ENCODE measurements at places on chromosomes 4 and X.

DNA sequence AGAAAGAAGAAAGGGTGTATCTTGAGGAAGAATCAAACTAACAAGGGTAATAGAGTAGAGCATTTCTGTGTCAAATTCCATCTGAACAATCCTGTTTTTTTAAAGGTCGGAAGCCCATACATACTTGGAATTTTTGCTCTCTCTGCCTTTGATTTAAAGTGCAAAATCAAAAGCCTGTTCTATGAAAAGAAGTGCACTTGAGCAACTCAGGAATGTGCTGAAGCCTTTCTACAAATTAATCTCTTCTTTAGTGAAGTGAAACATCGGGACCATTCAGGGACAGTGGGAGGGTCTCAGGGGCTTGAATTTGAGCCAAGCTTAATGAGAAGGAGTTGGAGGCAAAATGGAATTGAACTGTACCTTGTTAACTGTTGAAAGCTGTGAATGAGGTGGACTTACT, 1008.5 kb upstream of the LCORL start:
- no peak for DNase-seq

DNA sequence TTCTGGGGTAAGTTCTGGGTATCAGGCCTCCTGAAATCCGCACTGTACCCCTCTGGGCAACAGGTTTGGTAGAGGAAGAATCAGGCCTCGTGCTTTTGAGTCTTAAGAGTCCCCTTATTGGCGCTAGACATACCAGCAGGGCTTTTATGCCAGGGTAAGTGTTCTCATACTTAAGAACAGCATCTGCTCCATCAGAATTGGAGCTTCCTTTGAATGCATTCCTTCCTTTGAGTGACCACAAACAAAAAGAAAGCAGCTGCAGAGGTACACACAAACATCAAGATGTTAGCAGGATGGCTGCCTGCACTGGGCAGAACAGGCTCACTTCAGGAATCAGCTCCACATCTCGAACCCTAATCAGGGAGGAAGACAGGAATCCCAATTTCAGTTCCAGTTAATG, 156.8 kb downstream of the MGST2 start:
- DNase-seq, result no peak

GRCh38 chr4:3225936-3226335, 23.0 kb upstream of the MSANTD1 start:
- no peak for DNase-seq

GRCh38 chrX:39853417-39854030, 244.2 kb downstream of the BCOR start:
- DNase-seq, result no peak

GRCh38 chr4:110501826-110502225, 25.9 kb downstream of the ENPEP start:
- no peak for DNase-seq

- DNase-seq, result no peak
Measured at GRCh38 chr4:150131581-150132228, 53.5 kb downstream of the DCLK2 start.

GRCh38 chrX:79361192-79361870, 5.8 kb downstream of the ITM2A start:
- DNase-seq, result no peak

GRCh38 chr4:164116286-164116685, 621.8 kb downstream of the TMA16 start:
- no peak for DNase-seq

DNA sequence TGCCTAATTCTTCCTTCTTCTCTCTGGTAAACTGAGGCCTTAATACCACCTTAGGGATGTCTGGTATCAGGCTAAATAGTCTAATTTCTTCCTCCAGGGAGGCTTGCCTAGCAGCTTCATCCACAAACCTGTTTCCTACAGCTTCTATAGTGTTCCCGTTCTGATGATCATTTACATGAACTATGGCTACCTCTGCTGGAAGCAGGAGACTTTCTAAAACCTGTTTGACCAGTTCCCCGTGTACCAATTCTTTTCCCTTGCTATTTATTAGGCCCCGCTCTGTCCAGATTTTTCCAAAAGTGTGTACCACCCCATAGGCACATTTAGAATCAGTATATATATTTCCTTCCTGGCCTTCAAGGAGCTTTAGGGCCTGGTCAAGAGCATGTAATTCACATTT, 5.8 kb upstream of the USP38 start:
- no peak for DNase-seq

- DNase-seq, result no peak
Measured at GRCh38 chrX:56026815-56027214, 205.3 kb upstream of the KLF8 start.

DNA sequence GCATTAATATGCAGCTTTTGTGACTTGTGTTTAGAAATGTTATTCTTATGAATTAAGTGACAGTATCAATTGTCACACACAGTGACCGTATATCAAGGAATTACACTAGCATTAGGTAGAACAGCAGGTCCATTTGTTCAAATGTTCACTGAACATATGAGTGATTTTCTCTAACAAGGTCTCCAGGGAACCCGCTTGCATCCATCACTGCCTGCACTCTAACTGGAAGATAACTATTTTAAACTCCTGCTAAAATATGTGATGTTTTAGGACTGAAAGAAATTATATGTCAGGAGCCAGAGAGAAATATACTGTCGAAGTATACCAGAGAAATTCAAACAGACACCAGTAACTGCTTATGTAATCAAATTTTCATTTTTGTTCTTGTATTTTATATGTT, 1395.7 kb downstream of the PCDH18 start:
- no peak for DNase-seq

- no peak for DNase-seq
Measured at GRCh38 chrX:103630171-103630511, 1.4 kb downstream of the TCEAL1 start.

DNA sequence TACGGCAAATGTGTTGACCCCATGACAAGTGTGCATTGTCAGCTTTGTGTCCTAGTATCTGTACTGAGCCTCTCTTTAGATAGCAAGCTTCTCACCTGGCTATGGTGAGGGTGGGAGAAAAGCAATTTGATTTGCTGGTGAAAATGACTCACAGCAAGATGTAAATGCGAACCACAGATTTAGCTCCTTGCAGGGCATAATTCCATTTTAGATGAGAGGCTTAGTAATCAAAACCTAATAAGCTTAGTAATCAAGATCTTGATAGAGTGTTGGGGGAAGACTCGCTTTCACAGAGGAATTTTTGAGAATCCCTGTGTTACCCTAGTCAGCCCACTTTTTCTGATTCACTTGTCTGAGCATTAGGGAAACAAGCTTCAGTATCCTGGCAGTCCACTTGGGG, 7.7 kb upstream of the OCIAD2 start:
- DNase-seq, result no peak

- DNase-seq, result no peak
Measured at GRCh38 chrX:46792810-46793188, 33.9 kb upstream of the SLC9A7 start.

DNA sequence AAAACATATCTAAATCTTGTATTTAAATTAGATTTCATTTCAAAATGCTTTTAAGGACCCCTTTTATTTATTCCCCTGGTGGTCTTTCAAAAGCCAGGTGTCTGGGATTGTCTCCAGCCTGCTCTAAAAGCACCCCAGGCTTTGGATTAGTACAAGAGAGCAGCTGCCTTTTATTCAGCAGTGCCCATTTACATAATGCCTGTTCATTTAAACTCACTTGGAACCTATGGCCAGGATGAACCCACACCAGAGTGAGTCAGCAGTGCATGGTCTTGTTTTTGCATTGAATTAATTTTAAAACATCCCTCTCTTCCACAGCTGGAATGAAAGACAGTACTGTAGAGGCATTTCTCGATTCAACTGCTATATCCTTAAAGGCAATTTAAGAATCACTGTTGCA, 64.1 kb upstream of the TENM3 start:
- no peak for DNase-seq

DNA sequence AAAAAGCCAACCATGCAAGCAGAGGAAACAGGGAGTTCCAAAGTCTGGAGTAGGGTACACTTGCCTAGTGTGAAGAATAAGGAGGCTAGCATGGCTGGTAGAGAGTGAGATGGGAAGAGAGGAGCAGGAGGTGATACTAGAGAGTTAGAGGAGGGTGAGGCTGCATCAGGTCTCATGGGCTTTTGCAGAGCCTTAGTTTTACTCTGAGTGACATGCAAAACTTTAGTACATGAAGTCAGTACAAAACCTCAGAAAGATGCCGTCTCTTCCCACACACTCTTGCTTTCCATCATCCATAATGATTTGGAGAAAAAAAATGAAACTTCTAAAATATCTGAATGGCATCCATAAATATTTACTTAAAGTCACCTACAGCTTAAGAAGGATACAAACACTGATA, 5.0 kb downstream of the OPRPN start:
- DNase-seq, result no peak

- no peak for DNase-seq
Measured at GRCh38 chr4:6049985-6050384, 31.8 kb upstream of the C4orf50 start.

DNA sequence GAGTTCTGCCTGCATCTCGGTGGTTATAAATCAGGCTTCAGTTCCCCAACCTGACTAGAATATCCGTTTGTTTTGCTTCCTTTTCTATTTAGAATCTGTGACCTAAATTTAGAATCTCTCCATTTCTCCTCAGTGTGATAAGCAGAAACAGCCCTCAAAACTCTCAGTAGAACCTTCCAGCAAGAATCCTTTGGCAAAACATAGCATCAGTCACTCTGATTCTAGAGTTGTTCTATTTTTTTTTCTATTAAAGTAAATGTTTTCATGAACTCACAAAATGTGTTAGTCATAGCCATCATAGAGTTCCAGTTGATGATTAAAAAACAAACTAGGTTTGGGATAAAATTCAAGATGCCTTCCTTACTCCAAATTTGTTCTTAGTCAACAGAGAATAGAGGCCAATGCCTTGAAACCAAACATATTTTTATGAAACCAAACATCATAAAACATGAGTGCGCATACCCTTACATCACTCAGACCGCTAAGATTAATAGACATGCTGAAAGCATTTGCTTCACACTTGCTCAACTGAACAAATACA, 13.2 kb upstream of the C1QTNF7 start:
- DNase-seq, result no peak

DNA sequence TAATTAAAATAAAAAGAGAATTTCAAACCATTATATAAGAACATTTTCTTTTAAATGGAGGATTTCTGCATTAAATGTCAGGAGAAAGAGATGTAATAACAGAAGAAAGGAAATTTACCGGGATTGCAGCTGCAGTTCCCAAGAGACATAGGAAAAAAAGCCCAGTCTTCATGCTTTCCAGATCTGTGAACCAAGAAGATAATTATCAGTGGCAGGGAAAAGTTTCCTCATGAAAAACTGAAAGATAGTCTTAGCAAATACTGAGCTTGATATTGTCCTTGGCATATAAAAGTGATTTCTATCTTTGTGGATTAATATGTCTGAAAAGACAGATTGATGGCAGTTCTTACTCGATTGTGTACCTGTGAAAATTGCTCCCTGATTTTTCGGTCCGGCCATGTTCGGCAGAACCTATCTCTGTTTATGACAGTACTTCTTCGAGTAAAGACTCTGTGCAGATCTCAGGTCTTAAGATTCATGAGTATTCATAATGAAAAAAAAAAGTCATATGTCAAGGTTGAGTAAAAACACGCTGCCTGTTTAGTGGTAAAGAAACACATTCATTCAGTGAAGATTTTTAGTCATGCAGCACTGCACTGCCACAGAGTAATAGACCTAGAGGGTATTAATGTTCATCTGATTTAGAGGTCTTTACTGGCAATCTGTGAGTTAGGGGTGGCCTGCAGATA, 29.6 kb downstream of the SPARCL1 start:
- DNase-seq, result no peak

DNA sequence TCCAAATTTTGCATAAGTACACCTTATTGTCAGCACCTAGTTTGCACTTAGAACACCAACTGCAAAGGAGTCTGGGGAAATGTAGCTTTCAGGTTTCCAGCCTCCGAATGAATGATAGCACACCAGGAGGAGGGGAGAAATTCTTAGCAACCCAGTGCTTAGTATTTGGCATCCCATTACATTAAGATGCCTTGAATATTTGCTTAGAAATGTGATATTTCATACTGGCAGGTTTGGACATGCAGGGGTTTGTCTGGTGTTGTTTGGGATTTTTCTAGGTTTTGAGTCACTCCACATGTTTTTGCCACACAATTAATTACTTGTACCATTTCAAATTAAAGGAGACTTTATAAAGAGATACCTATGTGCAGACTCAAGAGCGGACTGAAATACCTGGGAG, 60.3 kb upstream of the CAMK2D start:
- DNase-seq, result no peak

DNA sequence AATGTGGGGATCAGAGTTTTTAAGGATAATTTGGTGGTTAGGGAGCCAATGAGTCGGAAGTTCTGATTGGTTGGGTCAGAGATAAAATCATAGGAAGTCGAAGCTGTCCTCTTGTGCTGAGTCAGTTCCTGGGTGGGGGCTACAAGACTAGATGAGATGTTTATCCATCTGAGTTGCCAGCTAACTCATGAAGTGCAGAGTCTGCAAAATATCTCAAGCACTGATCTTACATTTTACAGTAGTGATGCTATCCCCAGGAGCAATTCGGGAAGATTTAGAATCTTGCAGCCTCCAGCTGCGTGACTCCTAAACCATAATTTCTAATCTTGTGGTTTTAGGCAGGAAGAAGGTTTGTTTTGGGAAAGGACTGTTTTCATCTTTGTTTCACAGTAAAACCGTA, 565.8 kb upstream of the SPANXN1 start:
- no peak for DNase-seq

DNA sequence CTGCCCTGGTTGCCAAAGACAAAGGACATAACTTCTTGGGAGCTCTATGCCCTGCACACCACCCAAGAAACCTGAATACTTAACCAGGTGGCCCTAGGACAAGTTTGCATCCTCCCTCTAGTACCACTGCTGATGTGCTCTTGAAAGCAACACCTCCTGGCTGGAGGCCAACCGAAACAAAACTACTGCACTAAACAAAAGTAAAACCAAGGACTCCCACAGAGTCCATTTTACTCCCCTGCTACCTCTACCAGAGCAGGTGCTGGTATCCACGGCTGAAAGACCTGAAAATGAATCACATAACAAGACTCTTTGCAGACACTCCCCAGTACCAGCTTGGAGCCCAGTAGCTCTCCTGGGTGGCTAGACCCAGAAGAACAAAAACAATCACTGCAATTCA, 941.8 kb downstream of the RAPGEF2 start:
- DNase-seq, result no peak

DNA sequence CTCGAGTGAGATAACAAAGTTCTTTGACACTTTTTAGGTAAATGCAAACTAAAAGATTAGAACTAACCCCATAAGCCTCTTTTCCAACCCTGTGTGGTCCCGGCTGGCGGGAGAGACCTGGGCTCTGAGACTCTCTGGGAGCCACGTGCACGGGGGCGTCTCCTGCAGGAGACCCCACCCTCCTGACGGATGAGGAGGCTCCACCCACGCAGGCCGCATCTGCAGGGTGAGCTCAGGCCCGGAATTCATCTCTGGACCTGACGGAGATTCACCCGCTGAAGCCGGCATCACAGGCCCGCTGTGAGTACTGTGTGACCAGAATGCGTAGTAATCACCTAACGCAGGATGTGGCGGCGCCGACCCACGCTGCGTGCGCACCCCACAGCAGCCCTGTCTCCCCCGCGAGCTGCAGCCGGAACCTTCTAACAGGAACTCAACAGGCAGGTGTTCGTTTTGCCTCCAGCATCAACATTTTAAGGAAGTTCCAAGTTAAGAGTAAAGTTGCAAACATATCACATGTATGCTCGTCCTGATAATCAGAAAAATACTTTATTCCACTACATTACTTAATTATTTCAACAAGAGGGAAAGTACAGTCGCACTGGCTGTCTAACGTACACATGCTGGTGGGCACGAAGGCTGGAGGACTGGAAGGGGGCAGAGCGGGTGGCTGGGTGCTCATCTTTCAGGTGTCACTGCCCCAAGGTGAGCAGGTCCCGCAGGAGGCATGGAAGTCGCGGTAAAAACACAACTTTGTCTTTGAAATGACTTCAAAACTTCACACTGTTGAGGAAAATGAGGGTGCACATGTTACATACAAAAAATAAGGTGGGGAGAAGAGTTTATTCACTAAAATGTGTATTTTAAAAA, 44.5 kb downstream of the FGFRL1 start:
- DNase-seq, result peak; percentile 62
